ENCODE measurements at places on chromosomes 13 and 19.
A peak's percentile ranks its signal among the peaks of the same experiment; 100 is the strongest.

DNA sequence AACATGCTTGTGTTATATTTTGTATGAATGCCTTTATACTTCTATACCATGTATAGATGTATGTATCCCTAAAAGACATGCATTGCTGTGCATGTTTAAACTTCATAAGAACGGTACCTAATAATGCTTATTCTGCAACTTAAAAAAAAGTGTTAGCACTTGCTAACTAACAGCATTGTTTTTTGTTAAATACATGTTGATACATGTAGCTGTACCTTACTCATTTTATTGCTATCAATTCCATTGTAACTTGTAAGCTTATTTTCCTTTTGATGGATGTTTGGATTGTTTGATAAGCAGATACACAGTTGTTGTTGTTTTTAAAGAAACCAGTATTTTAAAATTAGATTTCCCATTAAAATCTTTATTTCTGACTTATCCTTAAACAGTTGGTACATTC lies 53.8 kb downstream of the CDK8 start:
- DNase-seq, result no peak

DNA sequence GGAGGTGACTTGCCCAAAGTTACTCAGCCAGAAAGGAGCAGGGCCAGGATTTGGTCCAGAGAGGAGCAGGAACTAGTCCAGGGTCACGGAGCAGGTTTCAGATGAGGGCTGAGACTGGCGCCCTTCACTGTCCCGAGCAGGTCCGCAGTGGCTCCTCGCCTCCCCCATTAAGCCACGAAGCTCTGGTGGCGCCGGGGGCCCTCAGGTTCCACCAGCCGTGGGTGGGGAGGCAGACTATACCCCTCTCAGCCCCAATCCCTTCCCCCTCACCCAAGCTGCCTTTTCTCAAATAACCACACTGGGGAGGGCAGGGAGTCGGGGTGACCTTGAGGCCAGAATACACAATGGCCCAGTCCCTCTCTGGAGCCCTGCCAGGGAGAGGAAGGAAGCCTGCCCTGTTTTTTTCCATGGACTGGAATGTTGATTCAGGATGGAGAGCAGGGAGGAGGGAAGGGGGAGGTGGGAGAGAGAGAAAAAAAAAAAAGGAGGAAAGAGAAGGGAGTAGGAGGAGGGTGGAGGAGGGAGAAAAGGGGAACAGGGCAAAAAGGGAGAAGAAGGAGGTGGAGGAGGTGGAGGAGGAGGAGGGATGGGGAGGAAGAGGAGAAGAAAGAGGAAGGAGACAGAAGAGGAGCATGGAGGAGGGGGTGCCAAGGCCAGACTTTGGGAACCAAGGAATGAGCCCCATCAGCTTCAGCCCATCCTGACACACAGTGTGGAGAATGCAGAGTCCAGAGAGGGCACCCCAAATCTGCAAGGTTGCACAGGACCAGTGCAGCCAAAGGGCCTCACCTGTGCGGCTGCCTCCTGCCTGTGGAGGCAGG lies 19.7 kb downstream of the CEACAM16 start:
- peak; percentile 97 for DNase-seq

- DNase-seq, result peak; percentile 95
These were observed 8.3 kb upstream of the MZF1 start for GRCh38 chr19:58581227-58582141.

GRCh38 chr19:33476151-33476707 lies 45.4 kb downstream of the PEPD start:
- no peak for DNase-seq

GRCh38 chr13:110415669-110416068 lies 108.6 kb downstream of the COL4A2 start:
- DNase-seq, result peak; percentile 68

GRCh38 chr13:50401721-50402465 lies 386.6 kb downstream of the KCNRG start:
- DNase-seq, result no peak

GRCh38 chr19:22935151-22935550 lies 67.8 kb downstream of the ZNF728 start:
- no peak for DNase-seq

DNA sequence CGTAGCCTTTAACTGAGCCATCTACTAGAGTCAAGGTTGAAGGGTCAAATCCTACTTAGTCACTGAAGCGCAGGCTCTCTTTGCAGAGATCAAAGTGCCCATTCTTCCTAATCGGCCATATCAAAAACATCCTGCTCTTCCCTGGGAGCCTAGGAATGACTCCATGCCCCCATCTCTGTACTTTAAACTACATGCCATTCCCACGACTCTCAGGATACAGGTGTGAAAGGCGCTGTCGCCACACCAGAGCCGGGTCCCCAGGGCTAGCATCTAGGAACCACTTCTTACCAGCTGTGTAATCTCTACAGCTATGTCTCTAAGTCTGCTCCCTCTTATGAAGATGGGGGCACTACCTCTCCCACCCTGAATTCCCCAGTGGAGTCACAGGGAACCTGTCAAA lies 22.3 kb downstream of the IRS2 start:
- no peak for DNase-seq

DNA sequence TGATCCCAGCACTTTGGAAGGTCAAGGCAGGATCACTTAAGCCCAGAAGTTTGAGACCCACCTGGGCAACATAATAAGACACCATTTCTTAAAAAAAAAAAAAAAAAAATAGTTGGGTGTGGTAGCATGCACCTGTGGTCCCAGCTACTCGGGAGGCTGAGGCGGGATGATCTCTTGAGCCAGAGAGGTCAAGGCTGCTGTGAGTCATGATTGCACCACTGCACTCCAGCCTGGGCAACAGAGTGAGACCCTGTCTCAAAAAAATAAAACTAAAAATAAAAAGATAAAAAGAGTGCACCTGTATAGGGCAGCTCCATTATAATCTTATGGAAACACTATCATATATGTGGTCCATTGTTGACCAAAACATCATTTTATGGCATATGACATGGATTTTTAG lies 25.5 kb upstream of the STARD13 start:
- DNase-seq, result no peak

- no peak for DNase-seq
These were observed 3.5 kb upstream of the LILRB4 start for GRCh38 chr19:54659300-54659699.

DNA sequence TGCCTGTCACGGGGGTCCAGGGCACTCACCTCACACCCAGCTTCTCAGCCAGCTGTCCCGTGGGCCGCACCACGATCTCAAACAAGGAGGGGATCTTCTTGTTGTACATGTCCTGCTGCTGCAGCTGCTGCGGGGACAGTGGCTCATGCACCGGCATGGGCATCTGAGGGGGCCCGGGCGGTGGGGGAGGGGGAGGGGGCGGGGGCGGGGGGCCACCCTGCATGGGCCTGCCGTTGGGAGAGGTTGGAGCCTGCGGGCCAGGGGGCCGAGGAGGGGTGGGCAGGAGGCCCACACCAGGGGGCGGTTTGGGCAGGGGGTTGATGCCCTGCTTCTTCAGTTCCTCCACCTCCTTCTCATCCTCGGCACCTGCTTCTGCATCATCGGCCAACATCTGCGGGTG lies 23.9 kb upstream of the TMEM160 start:
- DNase-seq, result no peak

- DNase-seq, result no peak
These were observed 90.2 kb downstream of the NDFIP2 start for GRCh38 chr13:79571147-79571546.

GRCh38 chr19:33554821-33555220 lies 33.2 kb upstream of the PEPD start:
- no peak for DNase-seq

GRCh38 chr13:113076681-113077401 lies 28.8 kb upstream of the F7 start:
- no peak for DNase-seq

- no peak for DNase-seq
These were observed 130.9 kb downstream of the ZDHHC20 start for GRCh38 chr13:21328201-21328600.

DNA sequence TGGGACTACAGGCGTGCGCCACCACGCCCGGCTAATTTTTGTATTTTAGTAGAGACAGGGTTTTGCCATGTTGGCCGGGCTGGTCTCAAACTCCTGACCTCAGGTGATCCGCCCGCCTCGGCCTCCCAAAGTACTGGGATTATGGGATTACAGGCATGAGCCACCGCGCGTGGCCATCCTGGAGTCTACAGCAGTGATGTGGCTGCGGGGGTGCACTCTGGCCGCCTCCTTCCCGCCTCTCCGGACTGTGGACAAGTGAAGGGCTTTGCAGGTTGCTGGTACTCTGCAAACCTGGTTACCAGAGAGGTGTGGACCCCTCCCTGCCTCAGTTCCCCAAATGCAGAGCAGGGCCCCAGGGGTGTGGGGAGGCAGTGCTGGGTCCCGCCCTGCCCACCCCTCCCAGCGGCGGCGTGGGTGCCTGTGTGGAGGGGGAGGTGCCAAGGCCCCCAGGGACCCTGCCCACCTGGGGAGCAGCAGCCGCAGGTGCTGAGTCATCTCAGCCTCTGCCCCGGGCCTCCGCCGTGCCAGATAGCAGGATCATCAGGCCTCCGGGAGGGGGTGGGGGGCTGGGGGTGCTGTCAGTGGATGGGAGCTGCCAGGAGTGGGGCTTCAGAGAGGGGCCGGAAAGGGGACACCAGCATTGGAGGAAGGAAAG lies 23.1 kb downstream of the ARID3A start:
- no peak for DNase-seq

DNA sequence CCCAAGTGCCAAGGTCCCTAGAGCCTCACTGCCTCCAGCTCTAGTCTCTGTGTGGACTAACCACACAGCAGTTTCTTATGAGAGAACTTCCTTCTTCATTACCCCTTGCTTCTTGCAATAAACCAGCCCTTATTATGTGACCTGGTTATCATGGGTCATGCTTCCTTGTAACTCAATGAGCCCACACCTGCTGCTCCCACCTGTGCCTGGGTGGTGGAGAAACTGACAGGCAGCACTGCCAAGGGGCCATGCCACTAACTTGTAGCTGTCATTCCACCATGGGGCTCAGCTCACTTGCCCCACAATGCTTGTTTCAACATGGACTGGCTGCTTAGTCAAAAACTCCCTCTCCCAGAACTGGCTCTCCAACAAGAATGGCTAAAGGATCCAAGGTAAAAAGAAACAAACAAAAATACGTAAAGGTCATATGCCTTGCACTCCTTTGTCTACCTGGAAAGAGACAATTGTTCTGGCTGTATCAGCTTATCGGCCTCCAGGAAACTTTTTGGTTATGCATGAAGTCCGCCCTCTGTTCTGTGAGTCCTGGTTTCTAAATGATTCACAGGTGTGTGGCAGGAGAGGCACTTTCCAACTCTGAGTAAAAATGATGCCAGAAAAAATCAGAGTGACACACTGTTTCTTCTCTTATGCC lies 446.4 kb downstream of the COG6 start:
- DNase-seq, result no peak

DNA sequence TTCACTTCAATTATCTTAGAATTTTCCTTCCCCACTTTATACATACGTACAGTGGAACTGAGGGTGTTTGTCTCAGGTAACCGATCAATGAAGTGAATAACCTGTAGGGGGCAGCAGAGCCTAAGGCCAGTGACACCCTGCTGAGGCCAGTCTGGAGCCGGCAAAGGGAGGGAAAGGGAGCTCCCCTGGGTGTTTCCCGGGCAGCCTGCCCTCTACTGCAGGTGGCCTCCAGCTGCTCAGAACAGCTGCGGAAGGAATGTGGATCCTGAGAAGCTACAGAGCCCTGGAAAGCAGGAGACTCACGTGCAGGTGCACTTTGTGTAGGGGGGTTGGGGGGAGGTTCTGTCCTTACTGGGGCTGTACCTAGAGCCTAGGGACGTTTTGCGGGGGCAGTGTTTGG lies 832 bp upstream of the ZNF491 start:
- DNase-seq, result peak; percentile 95

DNA sequence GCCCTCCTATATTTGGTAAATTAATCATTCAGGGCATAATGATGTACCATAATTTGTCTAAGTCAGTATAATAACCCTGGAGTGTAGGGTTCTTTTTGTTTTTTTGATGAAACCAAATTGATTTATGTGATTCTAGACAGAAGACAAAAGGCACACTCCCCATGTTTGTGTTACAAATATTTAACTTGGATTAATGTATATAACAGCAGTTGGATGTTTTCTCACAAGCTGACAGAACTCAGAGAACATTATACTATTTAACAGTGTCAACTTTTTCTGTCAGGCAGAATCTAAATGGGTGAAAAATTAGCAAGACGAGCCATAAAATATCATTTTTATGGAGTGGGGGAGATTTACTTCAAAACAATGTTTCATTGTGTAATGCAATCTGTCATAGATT lies 15.2 kb downstream of the CBY2 start:
- DNase-seq, result no peak

Measured in adrenal gland (tissue), 19 donors.